Mesendoderm (in vitro differentiated cells): ENCODE measurements at places on chromosomes 16 and 17.
A peak's percentile ranks its signal among the peaks of the same experiment; 100 is the strongest.

DNA sequence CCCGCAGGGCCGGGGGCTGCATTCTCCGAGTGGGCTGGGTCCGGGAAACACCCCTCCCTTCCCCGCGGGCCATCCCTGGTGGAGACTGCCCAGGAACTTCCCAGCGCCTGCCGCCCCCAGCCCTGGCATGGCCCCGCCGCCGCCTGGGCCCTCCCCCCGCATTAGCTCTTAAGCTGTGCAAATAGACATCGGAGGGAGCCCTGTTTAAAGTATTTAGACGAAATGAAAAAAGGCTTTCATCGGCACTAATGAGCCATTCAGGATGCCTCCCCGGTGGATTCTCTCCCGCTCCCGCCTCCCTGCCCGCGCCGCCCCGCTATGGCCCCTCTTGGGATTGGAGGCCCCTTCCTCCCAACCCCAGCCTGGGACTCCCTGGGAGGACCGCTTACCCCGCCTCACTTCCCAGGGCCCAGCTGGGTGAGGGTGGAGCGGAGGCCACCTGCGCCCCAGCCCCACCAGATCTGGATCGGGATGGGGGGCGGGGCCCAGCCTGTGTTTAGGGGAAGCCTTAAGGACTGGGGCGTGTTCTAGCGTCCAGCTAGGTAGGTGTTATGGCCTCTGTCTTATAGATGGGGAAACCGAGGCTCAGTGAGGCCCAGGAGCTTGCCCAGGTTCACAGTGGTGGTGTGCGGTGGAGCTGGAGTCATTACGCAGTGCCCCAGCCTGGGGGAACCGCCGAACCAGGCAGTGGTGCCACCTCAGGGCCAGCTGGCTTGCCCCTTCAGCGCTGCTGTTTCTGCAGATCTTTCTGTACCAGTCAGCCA, 19.7 kb downstream of the SEZ6 start:
- H3K4me1 ChIP-seq = peaks cover 5% of the 10 kb centered on the region
- H3K27ac ChIP-seq = no peak overlapping the region
- DNase-seq = peak; percentile 43
- H3K27me3 ChIP-seq = no peaks in the 10 kb centered on the region

DNA sequence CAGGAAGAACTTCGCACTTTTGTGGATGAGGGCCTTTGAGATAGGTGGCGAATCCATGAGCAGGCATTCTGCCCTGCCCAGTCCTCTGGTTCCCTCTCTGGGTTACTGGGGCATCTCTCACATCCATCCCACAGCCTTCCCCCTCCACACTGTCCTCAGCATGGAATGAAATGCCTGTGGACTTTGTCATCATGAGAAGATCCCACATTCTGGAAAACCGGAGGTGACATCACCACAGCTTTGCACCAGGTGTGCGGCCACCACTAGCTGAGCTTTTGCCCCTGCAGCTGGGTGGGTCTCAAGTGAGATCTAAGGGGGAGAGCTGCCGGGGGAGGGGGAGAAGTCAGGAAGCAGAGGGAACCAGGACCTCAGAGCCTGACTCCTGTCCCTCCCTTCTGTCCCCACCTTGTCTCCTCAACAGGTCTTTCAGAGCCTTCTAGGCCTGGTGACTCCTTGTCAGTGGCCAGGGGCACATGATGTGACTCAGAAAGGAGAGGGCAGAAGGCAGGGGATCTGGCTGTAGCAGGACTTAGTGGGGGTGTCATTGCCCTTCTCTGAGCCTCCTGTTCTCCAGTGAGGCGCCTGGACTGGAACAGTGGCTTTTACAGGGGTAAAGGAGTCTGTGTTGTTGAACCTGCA, 40.0 kb upstream of the DLX4 start:
- no peak overlapping the region for H3K4me3 ChIP-seq
- H3K27ac ChIP-seq = no peak overlapping the region
- H3K36me3 ChIP-seq = no peaks in the 10 kb centered on the region

DNA sequence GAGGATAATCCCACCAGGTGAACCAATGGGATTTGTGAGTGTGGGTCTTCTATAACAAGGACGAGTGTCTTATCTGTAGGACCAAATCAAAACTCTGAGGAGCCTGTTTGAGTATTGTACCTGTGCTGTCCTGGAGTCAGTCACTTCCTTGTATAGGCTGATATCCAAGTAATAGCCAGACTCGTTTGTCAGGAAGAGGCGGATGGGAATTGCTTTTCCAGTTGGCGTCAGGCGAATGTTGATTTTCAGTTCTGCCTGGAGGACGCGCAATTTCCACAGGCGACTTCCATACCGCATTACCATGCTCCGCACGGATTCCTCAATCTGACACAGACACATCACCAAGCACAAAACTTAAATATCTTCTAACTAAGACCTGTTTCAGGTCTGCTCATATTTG, 187.6 kb upstream of the C17orf78 start:
- H3K27ac ChIP-seq = no peak overlapping the region
- DNase-seq = no peak
- no peak overlapping the region for H3K4me3 ChIP-seq

DNA sequence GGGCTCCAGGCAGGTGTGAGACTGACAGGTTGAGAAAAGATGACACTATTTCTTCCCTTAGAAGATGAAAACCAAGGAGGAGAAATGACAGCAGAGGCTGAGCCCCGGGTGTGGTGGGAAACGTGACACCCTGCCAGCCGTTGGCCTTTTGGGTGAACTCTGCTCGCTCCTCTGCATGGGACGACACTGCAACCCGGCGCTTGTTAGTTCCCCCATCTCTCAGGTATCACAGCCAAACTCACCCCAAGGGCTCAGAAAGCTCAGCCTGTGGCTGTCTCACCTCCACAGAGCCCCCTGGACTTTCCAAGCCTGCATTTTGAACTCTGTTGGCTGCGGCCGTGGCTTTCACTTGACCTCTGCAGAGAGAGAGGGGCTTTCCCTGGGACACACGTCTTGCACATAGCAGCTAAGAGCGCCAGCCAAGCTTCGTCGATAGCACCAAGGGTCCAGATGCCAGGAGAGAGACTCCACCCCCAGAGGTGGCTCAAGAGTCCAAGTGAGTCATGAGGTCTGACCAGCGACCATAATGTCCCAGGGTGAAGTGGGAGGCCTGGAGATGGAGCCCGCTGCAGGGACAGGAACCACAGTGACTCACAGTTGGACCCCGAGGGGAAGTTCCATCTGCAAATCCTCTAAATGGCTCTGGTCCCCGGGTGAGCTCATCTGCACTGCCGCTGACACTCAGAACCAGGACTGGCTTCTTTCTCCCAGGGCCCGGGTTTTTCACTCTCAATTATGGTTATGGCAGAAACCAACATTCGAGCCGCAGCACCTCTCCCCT, 301.9 kb downstream of the SOX9 start:
- H3K27ac ChIP-seq = no peak overlapping the region
- peak; percentile 73 for DNase-seq
- no peak overlapping the region for H3K4me3 ChIP-seq
- H3K4me1 ChIP-seq = no peaks in the 10 kb centered on the region

GRCh38 chr17:12983991-12984884, 33.6 kb downstream of the ELAC2 start:
- no peak overlapping the region for H3K27ac ChIP-seq
- H3K4me1 ChIP-seq = no peaks in the 10 kb centered on the region
- H3K27me3 ChIP-seq = no peaks in the 10 kb centered on the region
- H3K36me3 ChIP-seq = no peaks in the 10 kb centered on the region

- H3K27ac ChIP-seq = no peak overlapping the region
- H3K27me3 ChIP-seq = peaks cover 9% of the 10 kb centered on the region
- DNase-seq = no peak
- H3K4me1 ChIP-seq = no peaks in the 10 kb centered on the region
Measured at GRCh38 chr16:66850115-66850815, 6.1 kb downstream of the CA7 start.

- no peaks in the 10 kb centered on the region for H3K36me3 ChIP-seq
- no peak overlapping the region for H3K27ac ChIP-seq
- DNase-seq = peak; percentile 35
- no peak overlapping the region for H3K4me3 ChIP-seq
- H3K27me3 ChIP-seq = no peaks in the 10 kb centered on the region
- no peaks in the 10 kb centered on the region for H3K4me1 ChIP-seq
Measured at GRCh38 chr16:6165330-6165979, 1067.9 kb upstream of the EEF2KMT start.

GRCh38 chr16:27759301-27759871, 209.4 kb downstream of the KATNIP start:
- H3K4me3 ChIP-seq = no peak overlapping the region
- no peak overlapping the region for H3K27ac ChIP-seq
- H3K27me3 ChIP-seq = no peaks in the 10 kb centered on the region
- DNase-seq = peak; percentile 45
- no peaks in the 10 kb centered on the region for H3K36me3 ChIP-seq

DNA sequence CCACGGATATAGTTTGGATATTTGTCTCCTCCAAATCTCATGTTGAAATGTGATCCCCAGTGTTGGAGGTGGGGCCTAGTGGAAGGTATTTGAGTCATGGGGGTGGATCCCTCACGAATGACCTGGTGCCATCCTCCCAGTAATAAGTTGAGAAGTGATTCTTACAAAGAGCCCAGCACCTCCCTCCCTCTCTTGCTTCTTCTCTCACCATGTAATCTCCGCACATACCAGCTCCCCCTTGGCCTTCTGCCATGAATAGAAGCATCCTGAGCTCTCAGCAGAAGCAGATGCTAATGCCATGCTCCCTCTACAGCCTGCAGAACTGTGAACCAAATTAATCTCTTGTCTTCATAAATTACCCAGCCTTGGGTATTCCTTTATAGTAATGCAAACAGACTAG, 41.9 kb upstream of the RBBP6 start:
- H3K4me1 ChIP-seq = no peaks in the 10 kb centered on the region
- H3K27me3 ChIP-seq = no peaks in the 10 kb centered on the region
- DNase-seq = peak; percentile 84
- H3K4me3 ChIP-seq = no peak overlapping the region

GRCh38 chr16:19505600-19506303, 16.1 kb downstream of the GDE1 start:
- no peak overlapping the region for H3K4me3 ChIP-seq
- H3K27ac ChIP-seq = no peak overlapping the region
- DNase-seq = no peak
- H3K27me3 ChIP-seq = no peaks in the 10 kb centered on the region
- H3K4me1 ChIP-seq = no peaks in the 10 kb centered on the region
- H3K36me3 ChIP-seq = peaks cover 2% of the 10 kb centered on the region

DNA sequence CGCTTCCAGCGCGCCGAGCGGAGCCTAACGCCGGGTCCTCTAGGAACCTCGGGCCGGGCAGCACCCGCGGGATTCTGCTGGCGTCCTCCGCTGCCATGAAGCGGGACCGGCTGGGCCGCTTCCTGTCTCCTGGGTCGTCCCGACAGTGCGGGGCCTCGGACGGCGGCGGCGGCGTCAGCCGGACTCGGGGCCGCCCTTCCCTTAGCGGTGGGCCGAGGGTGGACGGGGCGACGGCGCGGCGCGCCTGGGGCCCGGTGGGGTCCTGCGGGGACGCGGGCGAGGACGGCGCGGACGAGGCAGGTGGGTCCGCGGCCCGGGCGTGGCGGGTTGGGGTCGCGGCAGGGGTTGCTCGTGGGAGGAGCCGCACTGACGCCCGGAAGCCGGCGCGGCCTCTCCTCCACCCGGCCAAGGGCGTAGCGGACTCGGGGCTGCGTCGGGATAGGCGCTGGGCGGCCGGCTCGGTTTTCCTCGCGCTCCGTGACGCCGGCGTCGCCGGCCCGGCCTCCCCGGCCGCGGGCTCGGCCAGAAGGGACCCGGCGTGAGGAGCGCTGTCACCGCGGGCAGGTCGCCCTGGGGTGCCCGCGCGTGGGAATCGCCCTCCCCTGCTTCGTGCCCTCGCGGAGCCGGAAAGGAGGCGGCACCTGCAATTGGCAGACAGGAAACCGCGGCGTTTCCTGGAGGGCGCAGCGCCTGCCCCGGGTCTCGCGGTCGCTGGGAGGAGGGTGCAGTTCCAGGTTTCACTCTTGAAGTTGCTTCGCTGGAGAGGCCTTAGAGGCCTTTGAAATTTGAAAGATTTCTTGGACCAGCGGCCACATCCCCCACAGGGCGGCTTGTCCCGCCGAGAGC, 432 bp downstream of the ZNF276 start:
- DNase-seq = peak; percentile 49
- peaks cover 4% of the 10 kb centered on the region for H3K4me1 ChIP-seq
- H3K36me3 ChIP-seq = no peaks in the 10 kb centered on the region
- peak overlapping the region; percentile 74 for H3K27ac ChIP-seq

DNA sequence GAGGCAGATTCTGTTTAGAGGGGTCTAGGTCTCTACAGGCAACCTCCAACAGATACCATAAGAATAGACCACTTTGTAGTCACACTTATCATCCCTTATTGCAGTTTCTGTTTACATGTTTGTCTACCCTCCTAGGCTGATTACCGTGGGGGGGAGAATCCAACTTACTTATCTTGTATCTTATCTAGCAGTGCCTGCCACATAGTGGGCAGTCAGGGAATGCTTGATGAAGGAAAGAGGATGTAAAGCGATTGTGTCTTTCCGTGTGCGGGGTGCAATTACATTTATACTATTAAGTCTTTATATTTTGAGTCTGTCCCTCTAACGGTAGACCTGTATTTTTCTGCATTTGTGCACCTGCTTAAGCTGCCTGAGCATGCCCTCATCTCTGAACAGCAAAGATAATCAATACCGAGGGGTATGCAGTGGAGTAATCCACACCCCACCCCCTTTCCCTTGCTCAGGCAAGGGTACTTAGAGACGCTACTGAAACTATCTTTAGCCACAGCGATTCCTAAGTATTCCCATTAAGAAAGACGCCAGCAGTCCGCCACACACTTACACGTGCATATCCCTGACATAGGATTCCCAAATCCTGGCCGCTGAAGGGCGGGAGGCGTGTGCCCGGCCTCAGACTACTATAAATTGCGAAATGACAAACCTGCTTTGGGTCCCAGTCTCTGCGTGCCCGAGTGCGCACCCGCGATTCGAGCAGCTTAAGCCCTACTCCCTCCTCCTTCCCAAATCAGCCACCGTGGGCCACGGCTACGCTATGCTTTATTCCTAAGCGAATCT, 635 bp upstream of the AATF start:
- H3K27me3 ChIP-seq = peaks cover 4% of the 10 kb centered on the region
- H3K4me3 ChIP-seq = peak overlapping the region; percentile 55
- DNase-seq = peak; percentile 67

DNA sequence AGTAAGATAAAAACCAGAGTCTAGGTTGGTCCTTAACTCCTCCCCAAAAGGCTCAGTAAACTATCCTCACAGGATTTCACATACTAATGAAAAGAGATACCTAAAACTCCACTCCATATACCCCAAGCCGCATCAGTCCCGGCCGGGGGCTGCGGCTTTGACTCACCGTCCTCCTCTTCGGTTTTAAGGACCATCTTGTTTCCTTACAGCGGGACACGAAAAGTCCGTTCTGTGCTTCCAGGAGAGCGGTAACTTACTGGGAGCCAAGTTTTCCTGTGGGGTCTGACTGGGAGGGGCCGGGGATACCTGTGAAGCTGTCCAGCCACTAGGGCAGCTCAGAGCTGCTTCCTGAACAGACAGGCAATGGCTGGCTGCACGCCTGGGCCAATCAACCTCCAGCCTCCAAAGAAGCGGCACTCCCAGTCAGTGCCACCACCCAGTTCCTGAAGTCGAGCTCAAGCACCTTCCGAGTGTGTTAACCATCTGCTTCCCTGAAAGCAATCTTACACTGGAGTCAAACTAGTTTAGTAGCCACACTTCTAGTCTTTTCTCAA, 45.5 kb downstream of the CYTH1 start:
- DNase-seq = peak; percentile 72
- peaks cover 24% of the 10 kb centered on the region for H3K4me1 ChIP-seq
- H3K27ac ChIP-seq = no peak overlapping the region
- no peak overlapping the region for H3K4me3 ChIP-seq
- H3K36me3 ChIP-seq = no peaks in the 10 kb centered on the region

GRCh38 chr16:47110939-47111338, 32.8 kb downstream of the NETO2 start:
- peak; percentile 44 for DNase-seq
- peaks cover 1% of the 10 kb centered on the region for H3K36me3 ChIP-seq
- no peaks in the 10 kb centered on the region for H3K4me1 ChIP-seq
- no peak overlapping the region for H3K4me3 ChIP-seq
